CD4-positive, alpha-beta T cell treated with Interleukin-21 for 1 hour (primary cell): ENCODE measurements at places on chromosomes 2 and 18.

DNA sequence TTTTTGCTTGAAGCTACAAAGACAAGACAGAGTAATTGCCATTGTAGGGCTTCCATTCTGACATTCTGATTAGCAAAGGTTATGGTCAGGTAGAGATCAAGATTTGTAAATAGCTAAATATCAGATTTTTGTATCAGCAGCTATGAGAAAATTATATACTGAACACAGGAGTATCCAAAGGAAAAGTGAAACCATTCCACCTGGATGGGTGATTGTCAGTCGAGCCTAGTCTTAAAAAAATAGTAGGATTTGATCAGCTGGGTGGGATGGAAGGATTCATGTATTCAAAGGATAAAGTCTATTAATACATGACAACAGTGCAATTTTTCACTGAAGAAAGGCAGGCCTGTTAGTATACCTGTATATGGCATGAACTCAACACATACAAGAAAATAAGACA, 222.7 kb downstream of the GCA start:
- no peak for DNase-seq

DNA sequence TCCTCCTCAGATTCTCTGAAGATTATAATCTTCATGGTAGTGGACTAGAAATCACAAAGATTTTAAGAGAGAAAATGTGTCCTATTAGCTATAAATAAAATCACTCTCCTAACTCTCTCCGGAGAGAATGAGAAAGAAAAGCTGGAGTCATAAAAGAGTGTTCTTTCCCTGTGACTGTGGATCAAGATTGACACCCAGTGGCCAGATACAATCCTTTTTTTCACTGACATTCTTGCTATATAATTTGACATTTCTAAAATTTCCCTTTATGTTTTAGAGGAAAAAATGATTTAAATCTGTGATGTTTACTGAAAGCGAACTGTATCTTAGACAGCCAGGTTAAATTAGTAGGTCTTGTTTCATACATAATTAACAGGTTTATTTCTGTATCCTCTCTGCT, 35.4 kb upstream of the LRP2 start:
- DNase-seq: no peak

DNA sequence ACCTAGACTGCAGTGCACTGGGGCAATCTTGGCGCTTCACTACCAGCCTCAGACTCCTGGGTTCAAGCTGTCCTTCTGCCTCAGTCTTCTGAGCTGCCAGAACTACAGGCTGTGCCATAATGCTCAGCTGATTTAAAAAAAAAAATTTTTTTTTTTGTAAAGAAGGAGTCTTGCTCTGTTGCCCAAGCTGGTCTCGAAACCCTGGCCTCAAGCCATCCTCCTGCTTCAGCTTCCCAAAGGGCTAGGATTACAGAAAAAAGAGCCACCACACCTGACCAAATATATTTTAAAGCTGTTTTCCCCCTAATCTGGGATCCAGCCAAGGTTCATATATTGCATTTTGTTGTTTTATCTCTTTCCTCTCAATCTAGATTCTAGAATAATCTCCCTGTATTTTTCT, 82.2 kb downstream of the RAB31 start:
- DNase-seq: no peak

- DNase-seq: no peak
These were observed 253.6 kb upstream of the SIX3 start for GRCh38 chr2:44687686-44688455.

- no peak for DNase-seq
These were observed 544.6 kb upstream of the ZEB2 start for GRCh38 chr2:145064511-145064910.

DNA sequence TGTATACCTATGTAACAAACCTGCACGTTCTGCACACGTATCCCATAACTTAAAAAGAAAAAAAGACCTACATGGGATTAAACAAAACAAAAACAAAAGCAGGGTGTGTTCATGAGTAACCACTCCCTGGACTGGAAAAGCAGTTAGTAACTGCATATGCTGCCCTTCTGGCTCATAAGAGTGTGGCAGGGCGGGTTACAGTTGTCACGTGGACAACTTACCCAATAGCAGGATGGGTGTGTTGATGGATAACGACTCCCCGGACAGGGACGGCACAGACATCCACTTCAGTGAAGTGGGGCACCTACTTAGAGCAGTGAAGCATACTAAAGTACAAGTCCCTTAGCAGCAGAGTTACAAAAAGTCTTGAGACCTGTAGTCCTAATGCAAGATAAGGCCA, 136.7 kb downstream of the CCBE1 start:
- DNase-seq: no peak

DNA sequence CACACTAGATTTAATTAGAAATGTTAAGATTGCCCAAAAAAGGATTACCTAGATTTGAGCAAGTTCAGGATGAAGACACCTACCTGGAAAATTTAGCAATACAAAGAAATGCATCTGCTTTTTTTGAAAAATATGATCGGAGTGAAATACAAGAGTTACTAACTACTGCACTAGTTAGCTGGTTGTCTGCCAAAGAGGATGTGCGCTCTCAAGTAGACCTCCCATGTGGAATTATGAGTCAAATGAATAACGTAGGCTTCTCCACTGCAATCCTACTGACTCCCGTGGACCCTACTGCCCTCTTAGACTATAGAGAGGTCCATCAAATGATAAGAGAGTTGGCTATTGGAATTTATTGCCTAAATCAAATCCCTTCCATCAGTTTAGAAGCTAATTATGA, 2.0 kb downstream of the ANKAR start:
- DNase-seq: no peak

DNA sequence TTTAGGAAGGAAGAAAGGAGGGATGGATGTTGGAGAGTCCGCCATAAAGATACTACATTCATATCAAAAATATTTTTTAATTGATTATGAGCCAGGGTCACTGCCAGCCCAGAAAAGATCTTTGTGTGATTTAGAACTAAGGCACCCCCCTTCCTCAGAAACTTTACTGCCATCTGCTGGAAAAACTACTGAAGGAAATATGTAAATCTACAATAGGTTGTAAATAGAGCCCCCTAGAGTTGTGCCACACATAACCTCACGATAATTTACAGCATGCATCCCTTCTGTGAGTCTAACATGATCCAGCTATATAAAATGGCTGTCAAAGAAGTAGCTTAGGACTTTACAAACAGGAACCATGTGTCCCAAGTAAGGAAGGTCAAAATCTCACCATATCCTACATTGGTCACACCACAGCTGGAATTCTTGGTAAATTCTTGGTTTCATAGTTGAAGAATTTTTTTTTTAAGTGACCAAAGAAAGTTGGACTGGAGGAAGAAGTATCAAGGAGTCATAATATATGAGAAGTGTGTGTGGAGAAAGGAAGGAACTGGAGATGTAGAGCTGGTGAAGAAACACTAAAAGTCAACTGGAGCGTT, 152.5 kb downstream of the CYP26B1 start:
- no peak for DNase-seq

DNA sequence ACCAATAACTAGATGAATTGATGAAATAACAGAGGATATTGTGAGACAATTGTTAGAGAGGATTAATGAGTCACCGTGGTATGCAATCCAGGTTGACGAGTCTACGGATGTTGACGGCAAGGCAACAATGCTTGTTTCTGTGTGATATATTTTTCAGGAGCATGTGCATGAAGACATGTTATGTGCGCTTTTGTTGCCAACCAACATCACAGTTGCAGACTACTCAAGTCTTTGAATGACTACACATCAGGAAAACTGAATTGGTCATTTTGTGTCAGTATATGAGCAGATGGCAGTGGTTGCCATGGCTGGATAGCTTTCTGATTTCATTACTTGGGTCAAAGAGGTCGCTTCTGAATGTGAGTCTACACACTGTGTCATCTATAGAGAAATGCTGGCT, 96.8 kb upstream of the CRACDL start:
- DNase-seq: no peak
